ENCODE measurements at places on chromosomes 12 and 14.
A peak's percentile ranks its signal among the peaks of the same experiment; 100 is the strongest.

DNA sequence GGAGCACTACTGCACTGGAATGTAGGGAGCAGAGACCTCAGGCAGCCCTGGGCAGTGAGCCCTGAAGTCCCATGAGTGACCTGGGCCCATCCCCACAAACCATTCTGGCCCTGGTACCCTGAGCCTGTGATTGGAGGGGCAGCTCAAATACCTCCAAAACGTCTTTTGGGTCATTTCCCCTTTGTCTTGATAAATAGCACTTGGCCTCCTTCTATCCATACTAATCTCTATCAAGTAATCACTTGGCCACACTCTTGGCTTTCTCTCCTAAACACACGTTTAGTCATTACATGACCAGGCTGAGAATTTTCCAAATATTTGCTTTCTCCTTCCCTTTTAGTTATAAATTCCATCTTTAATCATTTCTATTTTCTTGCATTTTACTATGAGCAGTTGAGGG, 91.3 kb downstream of the RPAP3 start:
- no peak for DNase-seq

GRCh38 chr14:47240748-47241437, 434.5 kb downstream of the MDGA2 start:
- DNase-seq = no peak

DNA sequence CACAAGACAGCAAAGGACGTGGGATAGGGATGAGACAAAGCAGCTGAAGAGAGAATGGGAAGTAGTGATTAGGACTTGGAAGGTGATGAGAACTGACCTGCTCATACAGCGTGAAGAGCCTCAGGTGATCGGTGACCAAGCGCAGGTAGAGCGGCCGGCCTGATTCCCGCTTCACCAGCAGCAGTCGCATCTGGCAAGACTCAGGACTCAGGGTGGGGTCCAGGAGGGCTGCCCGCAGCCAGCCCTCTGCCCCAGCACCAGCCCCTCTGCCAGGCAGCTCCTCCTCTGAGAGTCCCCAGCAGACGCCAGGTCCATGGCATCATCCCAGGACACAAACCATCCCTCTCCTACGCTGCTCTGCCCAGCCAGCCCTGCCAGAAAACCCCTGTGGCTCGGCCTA, 30.8 kb downstream of the TEP1 start:
- DNase-seq = no peak

DNA sequence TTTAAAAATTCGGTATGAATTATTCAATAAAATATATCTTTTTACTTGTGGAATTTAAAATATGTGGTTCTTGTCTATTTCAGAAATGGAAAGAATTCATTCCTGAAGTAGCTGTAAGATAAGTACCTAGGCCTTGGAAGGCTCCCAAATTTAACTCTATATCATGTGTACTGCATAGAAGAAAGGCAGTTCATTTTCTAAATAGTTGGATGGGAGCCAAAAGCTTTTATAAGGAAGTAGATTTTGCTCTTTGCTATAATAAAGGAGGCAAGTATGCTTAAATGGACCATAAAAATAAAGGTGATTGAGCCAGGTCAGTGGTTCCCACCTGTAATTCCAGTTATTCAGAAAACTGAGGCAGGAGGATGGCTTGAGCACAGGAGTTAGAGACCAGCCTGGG, 187.5 kb downstream of the ATXN7L3B start:
- no peak for DNase-seq

- no peak for DNase-seq
Observed at GRCh38 chr14:25485381-25485780, 435.4 kb upstream of the STXBP6 start.

DNA sequence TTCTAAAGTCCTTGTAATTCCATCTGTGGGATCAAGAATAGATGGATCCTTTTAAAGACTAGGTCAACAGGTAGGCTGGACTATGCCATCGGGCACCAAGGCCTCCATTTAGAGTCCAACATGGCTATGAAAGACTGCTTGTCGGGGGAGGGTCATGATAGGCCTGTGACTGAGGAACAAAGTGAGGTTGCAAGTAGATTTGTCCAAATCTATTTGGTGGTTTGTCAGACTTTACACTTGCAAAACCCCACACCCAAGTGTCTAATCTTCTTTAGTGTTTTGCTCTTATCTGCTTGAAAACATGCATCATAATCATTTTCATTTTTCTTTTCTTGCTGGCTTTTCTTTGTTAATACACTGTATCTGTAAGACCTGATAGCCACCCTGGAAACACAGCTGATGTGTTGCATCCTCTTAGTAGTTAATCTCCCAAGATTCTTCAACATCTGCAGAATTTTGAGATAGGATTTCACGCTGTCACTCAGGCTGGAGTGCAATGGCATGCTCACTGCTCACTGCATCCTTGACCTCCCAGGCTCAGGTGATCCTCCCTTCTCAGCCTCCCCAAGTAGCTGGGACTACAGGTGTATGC, 50.3 kb downstream of the TDP1 start:
- no peak for DNase-seq

DNA sequence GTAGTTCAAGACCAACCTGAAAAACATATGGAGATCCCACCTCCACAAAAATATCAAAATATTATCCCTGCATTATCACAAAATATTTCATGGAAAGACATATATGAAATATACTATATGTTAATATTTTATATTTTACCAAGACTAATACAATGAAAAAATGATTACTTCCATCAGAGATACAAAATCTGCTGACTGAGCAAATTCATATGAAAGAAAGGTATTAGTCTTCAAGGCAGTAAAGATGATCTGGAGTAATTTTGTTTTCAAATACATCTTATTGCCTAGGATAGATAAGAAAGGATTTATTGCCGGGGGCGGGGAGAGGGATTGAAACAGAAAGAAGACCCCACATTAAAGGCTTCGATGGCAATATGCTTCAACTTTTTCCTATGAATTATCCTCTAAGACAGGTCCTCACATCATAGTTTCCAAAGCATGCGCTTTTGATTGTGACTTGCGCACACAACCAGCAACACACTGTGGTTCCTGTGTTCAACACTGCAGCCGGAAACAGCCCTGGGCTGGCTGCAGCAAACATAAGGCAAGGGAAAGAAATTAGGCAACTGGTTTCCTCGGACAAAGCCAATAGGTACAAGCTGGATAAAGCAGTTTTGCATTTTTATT, 83.2 kb downstream of the SPPL3 start:
- DNase-seq = no peak

- DNase-seq = no peak
Observed at GRCh38 chr12:112792301-112792700, 753 bp downstream of the RPH3A start.

- DNase-seq = no peak
Observed at GRCh38 chr12:126899926-126900792, 1366.8 kb upstream of the TMEM132C start.

GRCh38 chr12:99977550-99977949, 7.2 kb downstream of the ANKS1B start:
- no peak for DNase-seq

- DNase-seq = no peak
Observed at GRCh38 chr12:47885566-47885965, 19.2 kb downstream of the VDR start.

DNA sequence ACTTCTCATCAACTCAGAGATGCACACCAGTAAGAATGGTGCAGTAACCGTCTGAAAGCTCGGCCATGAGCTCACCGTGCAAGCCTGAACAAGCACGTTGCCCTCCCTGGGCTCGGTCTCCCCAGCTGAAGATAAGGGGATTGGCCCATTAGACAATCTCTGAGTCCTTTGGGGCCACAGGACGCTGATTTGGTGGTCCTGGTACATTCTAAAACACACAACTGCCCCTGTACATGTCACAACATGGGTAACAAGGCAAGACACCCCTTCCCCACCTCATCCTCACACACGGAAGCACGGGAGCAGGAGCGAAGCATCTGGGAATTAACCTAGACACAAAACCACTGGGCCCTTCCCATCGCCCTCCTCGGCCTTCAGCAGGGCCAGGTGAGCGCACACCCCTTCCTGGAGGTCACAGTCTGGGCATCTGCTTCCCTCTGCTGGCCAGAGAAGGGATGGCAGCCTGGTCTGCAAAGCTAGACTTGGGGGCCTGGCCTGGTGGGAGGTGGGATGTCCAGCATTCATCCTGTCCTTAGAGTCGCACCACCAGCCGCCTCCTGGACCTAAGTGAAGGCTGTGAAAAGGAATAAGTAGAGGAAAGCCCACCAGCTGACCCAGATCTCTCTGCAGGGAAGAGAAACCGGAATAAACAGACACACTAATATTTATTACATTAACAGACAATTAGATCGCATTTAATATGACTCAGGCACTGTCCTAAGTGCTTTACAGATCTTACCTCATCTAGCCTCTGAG, 18.9 kb upstream of the SMUG1 start:
- peak; percentile 98 for DNase-seq

- DNase-seq = no peak
Observed at GRCh38 chr14:21498540-21499526, 12.3 kb downstream of the METTL3 start.
